ENCODE measurements at places on chromosomes 3 and 15.

- no peak for DNase-seq
Measured at GRCh38 chr3:1195947-1196346, 103.1 kb downstream of the CNTN6 start.

- no peak for DNase-seq
Measured at GRCh38 chr3:166307756-166308350, 470.6 kb upstream of the BCHE start.

- DNase-seq = no peak
Measured at GRCh38 chr3:74812756-74813155, 198.3 kb upstream of the CNTN3 start.

DNA sequence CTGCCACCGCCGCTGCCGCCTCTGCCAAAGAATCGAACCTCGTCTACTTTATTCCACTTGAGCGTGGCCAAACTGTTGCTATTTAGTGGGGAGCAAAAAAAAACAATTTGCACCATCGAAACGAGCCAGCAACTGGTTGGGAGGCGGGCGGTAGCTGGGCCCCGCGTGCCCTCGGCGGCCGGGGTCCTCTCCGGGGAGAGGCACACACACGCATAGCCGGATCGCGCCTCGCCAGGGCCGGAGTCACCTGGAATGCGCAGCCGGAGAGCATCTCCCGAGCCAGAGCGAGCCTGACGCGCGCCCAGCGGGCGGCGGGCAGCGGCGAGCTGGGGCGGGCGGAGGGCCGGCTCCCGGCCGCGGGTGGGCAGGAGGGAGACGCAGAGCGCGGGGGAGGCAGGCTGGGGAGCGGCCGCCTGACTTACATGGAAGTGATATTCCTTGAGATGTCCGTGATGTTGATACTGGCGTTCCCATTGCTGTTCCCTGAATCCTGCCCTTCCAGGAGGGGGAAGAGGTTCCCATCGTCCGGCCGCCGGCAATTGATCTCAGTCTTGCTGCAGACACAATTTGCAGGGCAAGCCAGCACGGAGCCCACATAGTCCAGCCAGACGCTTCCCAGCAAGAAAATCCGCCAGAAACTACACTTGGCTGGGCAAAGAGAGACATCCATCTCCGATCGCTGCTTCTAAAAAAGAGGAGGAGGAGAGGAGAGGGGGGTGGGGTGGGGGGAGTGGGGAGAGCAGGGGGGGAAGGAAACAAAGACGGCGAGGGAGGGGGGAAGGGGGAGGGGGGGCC lies 858 bp downstream of the NTRK3 start:
- no peak for DNase-seq

DNA sequence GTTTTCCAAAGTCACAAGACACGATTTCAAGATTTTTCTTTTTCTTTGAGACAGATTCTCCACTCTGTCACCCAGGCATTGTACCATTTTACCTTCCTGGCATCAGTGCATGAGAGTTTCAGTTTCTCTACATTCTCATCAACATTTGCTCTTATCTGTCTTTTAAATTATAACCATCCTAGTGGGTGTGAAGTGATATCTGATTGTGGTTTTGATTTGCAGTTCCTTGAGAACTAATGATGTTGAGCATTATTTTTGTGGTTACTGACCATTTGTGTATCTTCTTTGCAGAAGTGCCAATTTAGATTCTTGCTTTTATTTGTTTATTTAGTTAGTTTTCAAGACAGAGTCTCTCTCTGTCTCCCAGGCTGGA lies 41.2 kb downstream of the ADIPOQ start:
- DNase-seq = no peak

GRCh38 chr15:98233873-98234272 lies 273.4 kb downstream of the ARRDC4 start:
- no peak for DNase-seq

DNA sequence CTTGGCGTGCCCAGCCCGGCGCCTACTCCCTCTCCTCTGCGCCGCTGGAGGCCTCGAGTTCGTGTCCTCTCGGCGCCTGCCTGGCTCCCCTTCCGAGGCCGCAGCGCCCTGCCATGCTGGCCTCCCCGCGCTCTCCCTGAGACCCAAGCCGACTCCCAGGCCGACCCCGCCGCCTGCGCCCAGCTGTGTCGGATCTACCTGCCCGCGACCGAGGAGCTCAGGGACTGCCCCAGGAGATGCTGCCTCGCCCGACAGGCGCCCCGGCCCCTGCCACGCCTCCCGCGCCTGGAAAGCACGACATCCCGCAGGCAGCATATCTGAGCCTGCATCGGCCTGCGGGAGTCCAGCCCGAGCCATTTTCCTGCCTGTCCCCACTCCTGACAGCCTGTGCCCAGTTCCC lies 16.1 kb downstream of the PAQR9 start:
- no peak for DNase-seq

DNA sequence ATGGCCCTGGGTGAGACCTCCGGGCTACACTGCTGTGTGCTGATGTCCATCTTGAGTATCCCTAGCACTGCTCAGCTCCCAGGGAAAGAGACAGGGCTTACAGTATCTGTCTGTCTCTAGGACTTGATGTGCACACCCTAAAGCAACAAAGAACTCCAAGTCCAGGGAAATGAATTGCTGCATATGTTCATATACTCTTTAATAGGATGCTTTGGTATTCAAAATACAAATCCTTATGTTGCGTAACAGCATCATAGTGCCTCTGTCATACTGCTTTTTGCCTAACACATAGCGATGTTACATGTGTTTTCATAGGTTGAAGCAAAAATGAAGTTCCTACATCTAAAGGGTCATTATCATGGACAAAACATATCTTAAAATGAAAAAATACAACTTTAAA lies 299.9 kb downstream of the SLC9A9 start:
- DNase-seq = no peak
